Upper lobe of left lung (tissue), 6 donors: ENCODE measurements at places on chromosomes 3 and 15. TPM values are rescaled to one million over a fixed set of nuclear protein-coding genes. Genes with fewer than 3 reads are reported as not detected.

The ADGRG7 gene
- not detected for total RNA-seq

The UBAP1L gene
- 3.5 TPM for total RNA-seq

The KLHL24 gene
- 115 TPM for total RNA-seq

The ECE2 gene
- total RNA-seq, result not detected

The SNX22 gene
- total RNA-seq, result 19.3 TPM

The FAM107A gene
- 114 TPM for total RNA-seq

- DNase-seq, result no peak
Observed at GRCh38 chr15:81010086-81010485, 9.4 kb downstream of the TLNRD1 start.

DNA sequence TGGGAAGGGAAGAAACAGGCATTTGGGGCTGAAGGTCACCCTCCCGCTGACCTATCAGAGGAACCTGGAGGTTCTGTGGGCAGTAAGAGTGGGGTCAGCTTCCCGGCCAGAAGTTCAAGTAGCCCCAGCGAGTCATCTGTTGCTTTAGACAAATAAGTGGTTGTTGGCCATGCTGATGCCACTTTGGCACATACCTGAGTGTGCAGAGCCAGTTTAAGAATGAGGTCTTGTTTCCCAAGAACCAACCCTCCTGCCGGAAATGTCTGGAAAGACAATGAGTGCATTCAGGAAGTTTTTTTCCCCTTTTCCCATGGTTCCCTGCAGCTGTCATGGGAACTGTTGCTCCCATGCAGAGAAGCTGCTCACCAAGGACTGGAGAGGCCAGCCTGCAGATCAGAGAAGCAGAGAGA lies 166.7 kb downstream of the ZNF621 start:
- no peak for DNase-seq

- no peak for DNase-seq
Observed at GRCh38 chr3:13186435-13186815, 113.2 kb upstream of the IQSEC1 start.

GRCh38 chr3:134799393-134799792 lies 4.3 kb downstream of the EPHB1 start:
- no peak for DNase-seq

DNA sequence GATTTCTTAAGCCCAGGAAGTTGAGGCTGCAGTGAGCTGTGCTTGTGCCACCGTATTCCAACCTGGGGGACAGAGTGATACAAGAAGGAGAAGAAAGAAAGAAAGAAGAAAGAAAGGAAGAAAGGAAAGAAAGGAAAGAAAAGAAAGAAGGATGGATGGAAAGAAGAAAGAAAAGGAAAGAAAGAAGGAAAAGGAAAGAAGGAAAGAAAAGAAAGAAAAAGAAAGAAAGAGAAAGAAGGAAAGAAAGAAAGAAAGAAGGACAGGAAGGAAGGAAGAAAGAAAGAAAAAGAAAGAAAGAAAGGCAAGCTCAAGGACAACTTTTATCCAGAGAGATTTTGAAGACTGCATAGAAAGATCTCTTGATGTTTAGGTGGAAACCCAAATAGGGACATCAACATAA lies 120.7 kb downstream of the GMNC start:
- DNase-seq, result no peak

DNA sequence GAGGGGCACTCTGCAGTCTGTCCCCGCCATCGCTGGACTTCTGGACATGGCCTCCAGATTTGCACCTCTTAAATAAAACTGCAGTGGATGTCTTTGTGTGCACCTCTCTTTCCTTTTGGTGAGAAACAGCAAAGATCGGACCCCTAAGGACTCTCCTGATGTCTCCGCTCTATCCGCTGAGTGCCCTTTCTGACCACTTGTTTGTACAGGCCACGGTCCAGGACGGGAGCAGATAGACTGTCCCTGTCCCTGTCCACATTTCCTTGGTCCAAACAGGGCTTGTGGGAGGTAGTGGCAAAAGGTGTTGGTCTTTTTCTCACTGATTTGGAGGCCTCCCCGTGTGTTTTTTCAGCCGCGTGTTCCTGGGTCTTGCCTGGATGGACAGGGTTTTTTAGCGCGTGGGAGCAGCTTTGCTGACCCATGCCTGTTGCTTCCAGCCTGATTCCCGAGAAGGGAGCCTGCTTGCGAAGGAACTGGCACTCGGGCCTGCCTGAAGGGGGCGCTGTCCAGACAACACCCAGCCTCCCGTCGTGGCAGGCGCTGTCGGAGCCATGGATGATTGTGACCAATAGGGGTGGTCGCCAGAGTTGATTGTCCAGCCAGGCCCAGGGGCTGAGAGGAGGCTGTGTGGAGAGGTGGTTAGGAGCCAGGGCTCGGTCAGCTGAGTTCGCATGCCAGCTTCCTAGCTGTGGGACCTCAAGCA lies 13.2 kb upstream of the STAB1 start:
- no peak for DNase-seq

DNA sequence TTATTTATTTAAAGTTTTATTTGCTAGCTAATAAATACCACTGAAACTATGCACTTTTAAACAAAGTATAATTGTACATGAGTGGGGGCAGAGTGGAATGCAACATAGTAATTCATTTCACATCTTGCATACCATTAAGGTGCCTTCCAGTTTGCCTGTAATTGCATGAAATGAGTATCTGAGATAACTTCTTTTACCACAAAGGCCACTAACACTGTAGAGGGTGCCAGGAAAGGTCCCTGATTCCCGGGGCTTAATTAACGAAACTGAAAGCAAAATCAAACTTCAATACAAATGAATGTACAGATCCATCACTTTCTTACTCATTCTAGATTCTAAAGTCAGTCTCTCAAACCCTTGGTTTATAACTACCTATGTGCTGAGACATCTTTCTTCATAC lies 2.1 kb downstream of the CD47 start:
- no peak for DNase-seq

- DNase-seq, result no peak
Observed at GRCh38 chr3:108051005-108051404, 39.8 kb downstream of the CD47 start.

DNA sequence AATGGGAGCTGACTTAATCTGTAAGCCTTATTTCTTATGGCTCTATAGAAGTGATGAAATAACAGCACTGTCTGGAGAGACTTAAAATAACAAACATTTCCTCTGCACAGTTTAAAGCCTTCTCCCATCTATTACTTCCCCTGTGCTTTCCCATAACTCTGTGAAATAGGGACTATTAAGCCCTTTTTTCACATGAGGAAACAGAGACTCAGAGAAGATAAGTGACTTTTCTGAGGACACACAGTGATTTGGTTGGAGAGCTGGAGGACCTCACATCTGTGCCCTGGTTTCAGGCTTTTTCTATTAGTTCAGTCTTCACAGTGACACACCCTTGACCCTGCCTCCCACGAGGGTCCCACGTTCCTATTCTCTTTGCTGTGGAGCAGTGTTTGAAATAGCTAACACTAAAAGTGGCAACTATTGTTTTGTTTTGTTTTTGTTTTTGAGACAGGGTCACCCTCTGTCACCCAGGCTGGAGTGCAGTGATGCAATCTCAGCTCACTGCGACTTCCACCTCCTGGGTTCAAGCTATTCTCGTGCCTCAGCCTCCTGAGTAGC lies 82.9 kb downstream of the ST6GAL1 start:
- DNase-seq, result peak; percentile 20

DNA sequence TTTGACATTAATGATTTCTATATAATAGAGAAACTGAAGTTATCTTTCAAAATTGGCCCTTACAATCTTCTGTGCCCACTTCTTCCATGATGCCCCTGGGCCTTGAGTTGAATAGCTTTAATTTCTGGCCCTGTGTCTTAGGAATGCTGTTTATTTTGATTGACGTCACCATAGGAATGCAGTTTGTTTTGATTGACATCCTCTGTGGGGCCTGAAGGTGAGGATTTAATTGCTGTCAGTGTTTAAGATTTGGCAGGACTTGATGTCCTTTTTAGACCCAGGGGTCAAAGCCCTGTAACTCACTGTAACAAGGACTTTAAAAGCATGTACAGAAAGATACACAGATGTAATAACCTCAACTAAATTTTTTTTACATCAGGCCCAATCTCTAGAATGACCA lies 83.3 kb downstream of the GLDN start:
- no peak for DNase-seq

DNA sequence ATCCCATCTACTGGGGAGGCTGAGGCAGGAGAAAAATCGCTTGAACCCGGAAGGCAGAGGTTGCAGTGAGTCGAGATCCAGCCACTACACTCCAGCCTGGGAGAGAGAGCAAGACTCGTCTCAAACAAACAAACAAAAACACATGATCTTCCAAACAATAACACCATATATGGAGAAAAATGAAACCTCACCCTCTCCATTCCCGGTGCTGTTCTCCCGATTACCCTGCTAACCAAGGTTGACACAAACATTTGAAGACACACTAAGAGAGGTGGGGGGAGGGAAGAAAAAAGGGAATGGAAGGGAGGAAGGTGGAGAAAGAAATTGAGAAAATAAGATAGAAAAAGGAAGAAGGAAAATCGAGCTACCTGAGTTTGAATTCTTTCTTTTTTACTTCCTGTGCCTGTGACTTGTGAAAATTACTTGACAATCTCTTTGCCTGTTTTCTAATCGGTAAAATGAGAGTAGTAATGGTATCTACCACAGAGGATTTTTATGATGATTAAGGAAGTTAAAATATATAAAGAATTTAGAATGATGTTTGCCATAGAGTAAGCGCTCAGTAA lies 1.1 kb upstream of the PLSCR2 start:
- no peak for DNase-seq

DNA sequence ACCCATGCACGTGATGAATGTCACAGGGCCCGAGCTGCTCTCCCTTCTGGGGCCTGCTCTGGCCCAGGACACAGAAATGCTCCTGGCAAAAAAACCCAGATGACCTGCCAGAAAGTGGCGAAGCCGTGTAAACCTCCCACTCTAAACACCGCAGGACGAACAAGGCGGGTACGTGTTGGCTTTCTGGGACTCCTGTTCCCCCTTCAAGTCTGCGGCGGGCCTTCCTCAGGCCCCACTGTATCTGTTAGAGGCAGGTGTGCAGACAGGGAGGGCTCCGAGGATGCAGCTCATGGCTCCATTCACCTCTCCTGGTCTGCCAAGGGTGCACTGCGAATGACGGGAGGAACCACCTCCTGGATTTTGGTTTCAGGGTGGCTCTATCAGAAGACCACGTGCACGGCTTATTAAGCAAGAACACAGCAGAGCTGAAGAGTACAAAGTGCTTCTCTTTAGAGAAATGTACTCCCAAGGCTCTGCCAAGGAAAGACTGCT lies 173.8 kb downstream of the ADAMTS17 start:
- DNase-seq, result no peak

DNA sequence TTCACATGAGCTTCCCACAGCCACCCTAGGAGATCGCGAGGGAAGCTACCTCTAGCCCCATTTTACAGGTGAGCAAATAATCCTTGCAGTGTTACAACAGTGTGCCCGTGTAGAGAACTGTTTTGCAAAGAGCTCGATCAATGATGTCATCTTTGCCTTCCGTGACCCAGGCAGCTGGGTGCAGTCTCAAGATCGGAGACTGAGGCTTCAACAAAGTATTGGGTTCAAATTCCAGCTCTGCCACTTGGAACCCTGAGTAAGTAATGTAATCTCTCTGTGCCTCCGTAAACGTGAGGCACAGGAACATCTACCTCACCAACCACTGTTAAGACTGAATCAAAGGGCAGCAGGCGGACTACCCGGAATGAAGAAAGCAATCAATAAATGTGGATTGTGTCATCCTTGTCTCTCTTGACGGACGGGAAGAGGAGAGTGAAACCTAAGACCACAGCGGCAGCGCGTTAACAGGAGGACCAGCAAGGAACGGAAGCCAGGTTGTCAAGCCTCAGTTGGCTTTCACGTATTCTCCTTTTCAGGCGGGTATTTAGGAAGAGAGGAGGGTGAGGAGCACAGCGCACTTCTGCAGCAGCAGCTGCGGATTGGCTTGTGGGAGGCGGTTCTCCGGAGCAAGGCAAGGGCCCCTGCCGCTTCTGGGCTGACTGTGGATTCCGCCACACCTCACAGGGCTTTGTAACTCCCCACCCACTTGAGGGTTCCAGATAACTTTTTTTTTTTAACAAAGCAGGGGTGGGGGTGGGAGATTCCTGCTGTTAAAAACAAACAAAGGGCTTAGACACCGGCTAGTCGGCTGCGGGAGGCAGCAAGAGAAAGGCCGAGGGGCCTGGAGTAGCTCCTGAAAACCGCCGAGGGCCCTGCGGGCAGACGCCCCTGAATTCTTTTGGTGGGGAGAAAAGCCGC lies 1.5 kb upstream of the SMAD3 start:
- DNase-seq, result peak; percentile 72

- no peak for DNase-seq
Observed at GRCh38 chr15:92880796-92881195, 19.3 kb upstream of the CHD2 start.

DNA sequence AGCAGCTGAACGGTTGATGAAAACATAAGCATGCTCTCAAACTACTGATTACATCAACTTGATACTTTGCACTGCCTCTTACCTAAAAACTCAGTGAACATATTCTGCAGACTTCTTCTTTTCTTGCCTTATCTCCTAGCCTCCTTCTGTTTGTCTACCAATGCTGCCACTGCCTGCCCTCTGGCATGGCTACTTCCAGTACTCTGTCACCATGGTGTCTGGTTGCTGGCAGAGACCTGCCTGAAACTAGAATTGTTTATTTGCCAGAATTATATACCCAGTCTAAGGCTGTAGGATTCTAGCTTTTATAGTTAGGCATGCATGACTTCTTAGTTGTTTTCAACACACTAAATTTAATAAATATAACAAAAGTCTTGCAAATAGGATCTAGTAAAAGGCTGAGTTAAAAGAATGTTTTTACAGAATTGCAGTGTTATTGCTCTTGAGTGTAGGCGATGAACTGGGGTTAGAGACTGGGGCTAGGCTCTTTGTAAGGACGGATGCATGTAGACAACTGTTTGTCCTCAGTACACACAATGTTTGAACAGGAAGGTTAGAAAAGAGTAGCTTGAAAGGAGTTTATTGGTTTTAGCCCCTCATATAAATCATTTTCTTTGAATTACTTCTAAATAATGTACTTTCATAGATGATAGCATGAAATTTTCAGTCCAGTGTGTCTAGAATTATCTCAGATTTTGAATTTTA lies 116.3 kb downstream of the KCNAB1 start:
- no peak for DNase-seq

DNA sequence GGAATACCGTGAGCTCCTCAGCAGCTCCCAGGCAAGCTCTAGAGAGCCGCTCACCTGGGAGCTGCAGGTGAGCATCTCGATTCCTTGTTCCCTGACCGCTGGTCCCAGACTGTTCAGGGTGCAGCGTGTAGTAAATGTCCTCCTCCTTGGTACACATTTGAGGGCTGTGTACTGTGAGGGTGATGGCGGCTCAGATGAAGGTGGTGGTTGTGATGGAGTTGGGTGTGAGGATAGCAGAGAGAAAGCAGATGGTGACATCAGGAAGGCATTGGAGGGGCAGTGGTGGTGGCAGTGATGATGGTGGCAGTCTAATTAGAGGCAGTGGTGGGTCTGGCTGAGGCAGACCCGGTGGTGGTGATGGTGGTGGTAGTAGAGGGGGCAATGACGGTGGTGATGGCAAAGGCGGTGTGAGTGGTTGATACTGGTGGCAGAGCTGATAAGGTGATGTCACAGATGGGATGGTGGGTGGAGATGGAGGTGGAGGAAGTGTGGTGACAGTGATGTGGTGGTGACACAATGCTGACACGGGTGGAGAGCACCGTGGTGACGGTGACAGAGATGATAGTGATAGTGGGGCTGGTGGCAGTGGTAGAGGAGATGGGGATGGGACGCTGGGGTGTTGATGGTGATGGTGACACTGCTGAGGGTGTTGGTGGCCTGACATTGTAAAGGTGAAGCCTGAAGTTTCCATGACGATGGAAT lies at the start of gene DNAJB8:
Gene DNAJB8, minus strand, starts transcription at position 51 of the 702 bp plus-strand sequence. CDS start 3,645 bp downstream, outside the sequence.
- no peak for DNase-seq
